ENCODE measurements at places on chromosomes 5 and 9.

DNA sequence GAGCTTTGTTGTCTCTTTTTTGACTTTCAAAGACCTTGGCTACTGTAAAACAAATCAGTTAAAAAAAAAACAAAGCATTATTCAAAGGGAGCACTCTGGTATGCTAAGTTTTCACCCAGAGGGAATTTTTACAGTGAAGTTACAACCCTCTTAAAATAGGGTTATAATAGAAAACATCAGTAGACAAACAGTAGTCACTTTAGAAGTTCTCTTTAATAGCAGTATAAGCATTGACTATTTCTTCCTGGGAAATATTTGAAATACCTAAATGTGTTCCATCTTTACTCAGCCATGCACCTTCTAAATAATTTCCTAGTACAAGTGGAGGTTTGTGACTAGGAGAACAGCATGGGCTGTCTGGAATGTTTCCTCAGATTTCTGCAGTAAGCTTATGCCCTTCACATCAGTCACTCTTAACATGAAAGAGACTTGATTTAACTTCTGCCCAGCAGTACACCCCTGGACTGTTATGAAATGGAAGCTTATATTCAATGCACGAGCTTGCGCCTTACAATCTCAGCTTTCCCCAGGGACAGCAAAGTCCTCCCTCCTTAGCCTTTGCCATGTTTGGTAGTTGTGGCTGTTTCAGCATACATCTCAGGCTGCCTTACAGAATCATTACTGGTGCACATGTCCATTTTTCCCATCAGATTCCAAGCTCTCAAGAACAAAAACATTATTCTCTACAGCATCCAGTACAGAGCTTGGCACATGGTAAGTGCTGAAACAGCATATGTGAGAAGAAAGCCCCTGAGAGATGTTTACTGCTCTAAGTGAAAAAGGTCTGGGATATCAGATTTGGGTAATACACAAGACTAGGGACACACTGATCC, 191.5 kb downstream of the ZNF608 start:
- DNase-seq: no peak

- no peak for DNase-seq
Measured at GRCh38 chr5:54725391-54726280, 208.1 kb downstream of the SNX18 start.

GRCh38 chr9:70601000-70601951, 186.8 kb upstream of the KLF9 start:
- peak; percentile 93 for DNase-seq

DNA sequence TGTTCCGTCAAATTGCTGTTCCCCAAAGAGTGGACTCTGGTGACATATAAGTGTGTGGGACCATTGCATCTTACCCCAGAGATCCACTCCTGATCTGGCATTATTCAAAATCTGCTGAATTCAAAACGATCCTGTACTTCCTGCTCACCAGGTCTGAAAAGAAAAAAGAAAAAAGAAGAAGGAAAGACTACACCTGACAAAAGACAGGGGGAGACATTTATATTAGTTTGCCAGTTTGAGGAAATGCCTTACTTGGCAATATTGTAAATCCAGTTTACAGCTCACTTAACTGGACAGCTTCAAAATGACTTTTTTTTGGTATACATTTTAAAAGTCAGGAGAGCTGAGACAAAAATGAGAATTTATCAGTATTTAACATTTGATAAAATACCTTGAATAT, 15.0 kb upstream of the GRHPR start:
- DNase-seq: no peak

DNA sequence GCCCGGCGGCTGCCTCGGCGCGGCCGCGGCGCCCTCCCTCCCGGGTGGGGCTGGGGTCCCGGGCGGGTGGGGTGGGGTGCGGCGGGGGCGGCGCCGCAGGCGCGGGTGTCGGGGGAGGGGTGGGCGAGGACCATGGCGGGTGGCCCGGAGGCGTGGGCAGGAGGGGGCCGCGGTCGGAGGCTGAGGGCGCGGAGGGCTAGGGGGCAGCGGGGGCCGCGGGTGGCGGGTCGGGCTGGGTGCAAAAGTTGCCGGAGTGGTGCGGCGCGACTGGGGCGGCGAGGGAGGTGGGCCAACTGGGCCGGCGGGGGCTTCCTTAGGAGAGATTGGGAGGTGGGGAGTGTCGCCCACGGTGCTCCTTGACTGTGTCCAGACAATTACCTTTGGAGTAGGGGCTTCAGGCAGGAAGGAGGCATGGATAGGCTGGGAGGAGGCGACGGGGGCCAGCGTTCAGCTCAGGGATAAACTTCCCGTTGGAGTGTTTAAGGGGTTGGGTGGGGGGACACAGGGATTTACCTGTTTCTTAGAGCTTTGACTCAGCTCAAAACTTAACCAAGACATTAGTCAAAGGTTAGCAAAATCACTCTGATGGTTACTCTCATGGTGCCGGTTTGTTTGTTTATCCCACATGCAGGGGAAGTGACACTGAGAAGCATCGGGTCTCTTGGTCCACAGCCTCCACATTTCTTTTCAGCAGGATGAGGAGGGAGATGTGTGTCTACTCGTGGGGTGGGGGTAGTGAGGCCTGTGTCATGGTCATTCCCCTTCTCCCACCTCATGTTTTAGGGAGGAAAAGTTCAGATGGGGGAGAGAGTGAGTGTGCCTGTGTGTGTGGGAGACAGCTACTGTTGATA, 859 bp downstream of the CSNK1G3 start:
- DNase-seq: no peak

- no peak for DNase-seq
Measured at GRCh38 chr9:72188232-72188631, 39.0 kb downstream of the GDA start.
